ENCODE measurements at places on chromosomes 7 and 10. TPM values are rescaled to one million over a fixed set of nuclear protein-coding genes. Genes with fewer than 3 reads are reported as not detected.

DNA sequence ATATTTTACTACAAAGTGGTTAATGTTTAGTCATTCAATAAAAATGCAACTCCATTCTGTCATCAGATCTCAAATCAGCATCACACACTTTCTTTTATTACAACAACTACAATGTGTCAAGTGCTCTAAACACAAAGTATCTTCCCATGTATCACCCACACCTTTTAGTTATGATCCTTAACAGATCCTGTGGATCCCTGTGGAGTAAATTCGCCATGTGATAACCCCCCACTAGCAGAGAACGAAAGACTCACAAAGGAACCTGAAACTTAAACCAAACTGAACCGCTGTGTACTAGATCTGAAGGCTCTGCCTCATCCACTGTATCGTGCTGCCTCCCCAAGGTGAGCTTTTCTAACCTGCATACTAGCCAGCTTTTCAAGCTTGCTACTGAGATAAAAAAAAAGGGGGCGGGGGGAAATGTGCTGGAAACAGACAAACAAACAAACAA is 1.7 kb downstream of the DPY19L1 start:
- H3K27me3 ChIP-seq, result no peaks in the 10 kb centered on the region
- DNase-seq, result no peak
- H3K36me3 ChIP-seq, result no peaks in the 10 kb centered on the region
- H3K4me1 ChIP-seq, result peaks cover 34% of the 10 kb centered on the region
- H3K27ac ChIP-seq, result peak overlapping the region; percentile 96

DNA sequence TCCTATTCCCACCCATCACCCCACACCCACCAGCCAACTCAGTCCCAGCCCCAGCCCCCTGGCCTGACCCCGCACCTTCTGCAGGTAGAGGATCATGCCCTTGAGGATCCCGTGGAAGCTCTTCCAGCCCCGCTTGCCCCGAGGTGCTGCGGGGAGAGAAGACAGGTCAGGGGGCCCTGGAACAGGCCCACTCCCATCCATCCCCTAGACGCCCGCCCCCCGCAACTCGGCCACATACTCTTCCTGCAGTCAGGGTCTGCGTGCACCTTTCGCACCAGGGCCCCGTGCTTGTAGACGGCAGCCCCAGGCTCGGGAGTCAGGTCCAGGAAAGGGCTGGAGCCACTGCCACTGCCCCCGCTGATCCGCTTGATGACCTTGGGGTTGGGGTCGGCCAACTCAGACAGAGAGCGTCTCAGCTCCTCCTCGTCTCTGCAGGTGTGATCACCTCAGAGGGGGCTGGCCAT is 9.6 kb downstream of the NFKB2 start:
- H3K27me3 ChIP-seq, result peaks cover 8% of the 10 kb centered on the region
- no peak for DNase-seq
- H3K4me1 ChIP-seq, result peaks cover 27% of the 10 kb centered on the region
- no peak overlapping the region for H3K4me3 ChIP-seq
- no peak overlapping the region for H3K27ac ChIP-seq

GRCh38 chr10:44863344-44864047 is 47.6 kb upstream of the TMEM72 start:
- H3K4me1 ChIP-seq, result peaks cover 24% of the 10 kb centered on the region
- no peak for DNase-seq
- H3K4me3 ChIP-seq, result peak overlapping the region; percentile 93
- H3K36me3 ChIP-seq, result no peaks in the 10 kb centered on the region
- H3K27ac ChIP-seq, result no peak overlapping the region

The SFRP4 gene
- total RNA-seq, result 0.41 TPM

- no peaks in the 10 kb centered on the region for H3K36me3 ChIP-seq
- H3K27me3 ChIP-seq, result no peaks in the 10 kb centered on the region
- no peak overlapping the region for H3K27ac ChIP-seq
- DNase-seq, result no peak
- H3K4me1 ChIP-seq, result no peaks in the 10 kb centered on the region
Observed at GRCh38 chr10:96747734-96748550, 27.6 kb upstream of the PIK3AP1 start.

- H3K4me3 ChIP-seq, result no peak overlapping the region
- H3K4me1 ChIP-seq, result peaks cover 4% of the 10 kb centered on the region
- no peaks in the 10 kb centered on the region for H3K27me3 ChIP-seq
Observed at GRCh38 chr10:45460235-45460878, 86.3 kb downstream of the ALOX5 start.

- no peak overlapping the region for H3K27ac ChIP-seq
- no peak for DNase-seq
Observed at GRCh38 chr10:13810568-13810967, 223.8 kb downstream of the PRPF18 start.

- H3K4me3 ChIP-seq, result no peak overlapping the region
- H3K27ac ChIP-seq, result peak overlapping the region; percentile 93
- peaks cover 3% of the 10 kb centered on the region for H3K36me3 ChIP-seq
- no peak for DNase-seq
Observed at GRCh38 chr10:13839430-13839990, 252.7 kb downstream of the PRPF18 start.

All from chondrocyte (in vitro differentiated cells).